ENCODE measurements at places on chromosomes 6 and 20.

DNA sequence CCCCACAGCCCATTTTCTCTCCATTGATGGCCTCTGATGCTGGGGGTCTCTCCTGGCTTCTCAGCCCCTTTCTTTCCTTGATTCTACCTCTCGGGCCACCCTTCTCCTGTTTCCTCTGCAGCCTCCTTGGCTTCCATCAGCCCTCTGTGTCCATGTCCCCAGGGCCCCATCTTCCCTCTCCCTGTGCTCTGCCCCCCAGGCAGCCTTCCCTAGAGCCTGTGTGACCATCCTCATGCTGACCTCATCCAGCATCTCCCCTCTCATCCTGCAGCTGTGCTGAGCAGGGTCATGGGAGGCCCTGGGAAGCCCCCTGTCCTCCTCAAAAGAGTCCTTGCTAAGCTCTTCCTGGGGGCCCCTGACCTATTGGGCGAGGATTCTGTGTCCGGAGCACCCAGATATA is 73.4 kb upstream of the NNAT start:
- no peak for DNase-seq

DNA sequence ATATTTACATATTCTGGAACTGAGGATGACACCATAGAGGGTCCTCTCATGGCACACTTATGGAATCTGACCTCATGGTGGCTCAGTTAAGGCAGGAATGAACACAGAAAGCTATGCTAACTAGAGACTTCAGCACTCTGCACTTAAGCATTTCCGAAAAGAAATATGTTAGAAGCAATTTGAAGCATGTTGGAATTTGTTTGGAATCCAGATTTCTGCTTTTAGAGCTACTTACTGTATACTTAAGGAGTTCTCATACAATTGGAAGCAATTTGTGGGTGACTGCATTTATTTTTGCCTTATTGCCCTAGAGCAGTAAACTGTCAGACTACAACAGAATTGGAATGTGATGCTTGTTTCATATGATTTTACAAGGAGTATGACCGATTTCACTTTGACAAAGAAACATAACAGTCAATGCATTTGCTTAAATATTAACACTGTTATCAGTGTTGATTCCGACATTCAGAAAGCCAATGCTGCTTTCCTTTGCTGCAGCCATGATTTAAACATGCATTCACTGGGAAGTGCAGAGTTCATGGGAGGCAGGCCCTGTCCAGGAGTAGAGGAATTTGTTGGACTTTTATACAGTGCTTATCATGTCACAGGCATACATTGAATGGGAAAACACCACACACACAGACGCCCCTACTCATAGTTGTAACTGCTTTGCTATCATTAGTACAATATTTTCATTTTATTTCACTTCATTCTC is 244.4 kb downstream of the SAMD5 start:
- no peak for DNase-seq

DNA sequence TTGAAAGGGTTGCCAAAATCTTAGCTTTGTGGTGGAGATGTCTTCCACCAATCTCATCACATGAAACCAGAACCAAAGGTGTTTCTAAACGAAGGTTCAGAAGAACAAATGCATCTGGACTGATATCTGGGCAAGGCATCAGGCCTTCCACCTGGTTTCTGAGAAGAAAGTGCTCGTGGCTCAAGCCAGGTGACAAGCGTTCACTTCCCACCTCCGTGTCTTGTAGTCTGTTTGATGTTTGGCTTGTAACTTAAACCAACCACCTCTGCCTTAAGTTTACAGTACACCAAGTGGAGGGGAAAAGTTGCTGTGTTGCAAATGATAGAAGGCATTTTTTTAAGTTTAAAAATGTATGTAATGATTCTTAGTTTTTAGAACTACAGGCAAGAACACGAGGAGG is 66.9 kb upstream of the MAP3K7 start:
- no peak for DNase-seq

DNA sequence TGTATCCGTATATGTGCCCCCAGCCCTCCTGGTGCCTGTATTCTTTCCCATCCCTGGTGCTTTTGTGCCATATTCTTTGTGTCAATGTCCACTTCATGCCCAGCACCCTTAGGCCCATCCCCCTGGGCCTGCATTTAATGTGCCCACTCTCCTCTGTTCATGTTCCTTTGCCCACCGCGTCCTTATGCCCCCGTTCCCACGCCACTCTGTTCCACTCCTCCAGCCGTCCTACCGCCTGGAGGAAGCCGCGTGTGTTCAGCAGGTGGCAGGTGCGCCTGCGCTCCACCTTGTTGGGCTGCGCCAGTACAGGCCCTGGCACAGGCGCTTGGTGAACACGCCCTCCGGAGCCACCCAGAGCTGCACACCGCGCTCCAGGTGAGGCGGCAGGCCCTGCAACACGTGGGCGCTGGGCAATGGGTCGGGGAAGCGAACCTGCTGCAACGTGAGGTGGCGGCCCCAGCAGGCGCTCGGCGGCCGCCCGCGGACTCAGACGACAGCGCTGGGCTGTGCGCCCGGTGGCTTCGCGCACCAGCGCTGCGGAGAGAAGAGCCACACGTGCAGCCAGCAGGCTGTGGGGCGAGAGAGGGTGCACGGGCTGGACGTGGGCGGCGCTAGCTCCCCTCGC is 4.0 kb upstream of the FOXS1 start:
- DNase-seq: no peak

DNA sequence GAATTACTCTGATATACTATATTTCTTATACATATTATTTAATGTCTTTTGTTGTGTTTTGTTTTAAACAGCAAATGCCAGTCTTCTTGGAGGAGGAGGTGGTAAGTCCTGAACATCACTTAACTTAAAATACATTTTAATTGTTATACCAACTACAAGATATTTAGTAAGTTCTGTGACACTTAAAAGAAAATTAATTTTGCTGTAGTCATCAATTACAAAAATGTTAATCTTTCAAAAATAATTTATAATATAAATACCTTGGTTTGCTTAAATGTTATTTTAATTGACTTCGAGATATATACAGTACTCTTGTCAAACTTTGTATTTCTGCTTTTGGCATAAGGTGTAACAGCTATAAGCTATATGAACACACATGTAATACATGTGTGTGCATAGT is 156.0 kb upstream of the FLRT3 start:
- DNase-seq: no peak

DNA sequence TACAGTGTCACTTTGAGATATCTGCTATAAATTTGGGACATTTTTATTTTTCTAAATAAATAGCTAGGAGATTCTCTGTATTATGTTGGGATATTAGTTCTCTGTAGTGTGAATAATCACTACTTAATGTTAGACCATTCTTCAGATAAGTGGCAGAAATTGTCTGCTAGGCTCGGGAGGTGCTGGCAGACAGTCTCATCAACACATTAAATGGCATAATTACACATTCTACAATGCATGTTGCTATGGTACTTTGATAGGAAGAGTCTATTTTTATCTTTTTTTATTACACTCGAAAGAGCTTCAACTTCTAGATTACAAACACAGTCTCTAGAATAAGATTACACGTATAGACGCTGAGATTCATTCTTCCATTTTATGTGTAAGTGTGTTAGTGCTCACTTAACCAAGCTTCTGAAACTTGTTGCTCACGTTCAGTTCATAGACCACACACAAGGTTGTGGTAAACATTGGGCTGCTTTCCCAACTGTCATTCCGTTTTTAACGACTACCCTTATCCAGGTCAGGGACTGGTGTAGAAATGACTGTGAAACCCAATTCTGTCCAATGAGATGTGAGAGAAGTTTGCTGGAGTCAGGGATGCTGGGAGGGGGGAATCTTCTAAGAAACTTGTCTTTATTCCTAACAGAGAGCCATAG is 78.6 kb downstream of the TPBG start:
- no peak for DNase-seq

- DNase-seq: no peak
These were observed 117.1 kb downstream of the TBXT start for GRCh38 chr6:166050559-166050958.

- DNase-seq: no peak
These were observed 25.8 kb downstream of the SERPINB9 start for GRCh38 chr6:2877057-2877882.

- DNase-seq: peak; percentile 98
These were observed at the start of gene SESN1 for GRCh38 chr6:109094416-109095035. Gene SESN1 (minus strand): TSS chr6:109094846. CDS start chr6:109094073, 773 bp downstream.

DNA sequence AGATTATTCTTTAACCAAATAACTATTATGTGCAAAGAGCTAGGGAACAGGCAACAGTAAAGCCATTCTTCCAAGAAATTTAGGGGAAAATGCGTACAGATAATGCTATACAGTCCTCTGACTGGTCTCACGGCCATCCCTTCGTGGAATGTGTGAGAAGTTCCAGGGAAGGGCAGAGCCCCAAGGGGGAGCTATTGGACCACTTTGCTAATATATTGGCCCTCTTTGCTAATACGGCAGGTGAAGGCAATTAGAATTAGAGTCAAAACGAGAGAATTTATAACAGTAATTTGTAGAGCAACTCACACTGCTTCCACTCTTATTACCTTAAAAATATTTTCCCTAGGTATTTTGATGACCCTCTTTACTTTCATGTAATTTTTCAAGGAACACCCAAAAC is 140.4 kb downstream of the IMPG1 start:
- no peak for DNase-seq

GRCh38 chr20:45318386-45318939 is 10.4 kb upstream of the MATN4 start:
- no peak for DNase-seq

DNA sequence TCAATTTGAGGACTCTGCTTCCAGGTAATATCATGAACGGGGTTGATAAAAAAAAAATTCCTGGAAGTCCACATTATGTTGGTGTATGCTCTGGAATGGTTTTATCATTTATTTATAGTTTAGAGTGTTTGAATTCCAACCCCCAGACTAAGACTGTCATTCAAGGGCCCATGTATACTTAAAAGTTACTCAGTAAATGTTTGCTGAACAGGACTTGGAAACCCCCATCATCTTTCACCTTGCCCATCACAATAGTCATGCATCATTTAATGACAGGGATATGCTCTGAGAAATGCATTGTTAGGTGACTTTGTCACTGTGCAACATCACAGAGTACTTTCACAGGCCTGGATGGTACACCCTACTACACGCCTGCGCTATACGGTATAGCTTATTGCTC is 104.8 kb downstream of the ATXN1 start:
- no peak for DNase-seq

DNA sequence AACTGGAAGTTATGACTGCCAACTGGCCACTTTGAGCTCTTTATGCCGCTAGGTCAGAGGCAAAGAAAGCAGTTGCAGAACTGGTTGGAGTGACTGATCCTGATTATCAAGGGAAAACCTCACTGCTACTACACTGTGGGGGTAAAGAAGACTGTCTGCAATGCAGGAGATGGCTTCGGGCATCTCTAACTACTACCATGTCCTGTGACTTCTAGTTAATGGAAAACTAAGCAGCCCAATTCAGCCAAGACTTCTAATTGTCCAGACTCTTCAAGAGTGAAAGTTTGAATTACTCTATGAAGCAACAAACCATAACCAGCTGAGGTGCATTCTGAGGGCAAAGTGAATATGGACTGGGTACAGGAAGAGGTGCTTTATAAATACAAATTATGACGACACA is 773.6 kb upstream of the SLC35B3 start:
- no peak for DNase-seq

- no peak for DNase-seq
These were observed 69.5 kb downstream of the TTLL2 start for GRCh38 chr6:167394339-167394738.

GRCh38 chr20:58597249-58597891 is 53.7 kb upstream of the STX16 start:
- no peak for DNase-seq

GRCh38 chr6:35030099-35030498 is 111.0 kb downstream of the TCP11 start:
- no peak for DNase-seq

DNA sequence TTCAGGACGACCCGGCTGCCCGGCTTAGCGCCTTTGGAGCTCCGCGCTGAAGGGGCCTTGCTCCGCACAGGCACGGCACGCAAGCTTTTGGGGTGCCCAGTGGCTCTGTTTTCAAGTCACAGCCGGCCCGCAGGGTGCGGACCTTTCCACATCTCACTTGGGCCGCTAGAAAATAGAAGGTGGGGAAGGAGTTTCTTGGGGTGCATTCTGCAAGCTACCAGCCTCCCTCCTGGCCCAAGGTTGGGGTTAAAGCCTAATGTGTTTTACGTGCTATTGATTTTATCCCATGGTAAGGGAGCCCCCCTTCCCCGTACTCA is 561 bp downstream of the KAT14 start:
- DNase-seq: no peak

DNA sequence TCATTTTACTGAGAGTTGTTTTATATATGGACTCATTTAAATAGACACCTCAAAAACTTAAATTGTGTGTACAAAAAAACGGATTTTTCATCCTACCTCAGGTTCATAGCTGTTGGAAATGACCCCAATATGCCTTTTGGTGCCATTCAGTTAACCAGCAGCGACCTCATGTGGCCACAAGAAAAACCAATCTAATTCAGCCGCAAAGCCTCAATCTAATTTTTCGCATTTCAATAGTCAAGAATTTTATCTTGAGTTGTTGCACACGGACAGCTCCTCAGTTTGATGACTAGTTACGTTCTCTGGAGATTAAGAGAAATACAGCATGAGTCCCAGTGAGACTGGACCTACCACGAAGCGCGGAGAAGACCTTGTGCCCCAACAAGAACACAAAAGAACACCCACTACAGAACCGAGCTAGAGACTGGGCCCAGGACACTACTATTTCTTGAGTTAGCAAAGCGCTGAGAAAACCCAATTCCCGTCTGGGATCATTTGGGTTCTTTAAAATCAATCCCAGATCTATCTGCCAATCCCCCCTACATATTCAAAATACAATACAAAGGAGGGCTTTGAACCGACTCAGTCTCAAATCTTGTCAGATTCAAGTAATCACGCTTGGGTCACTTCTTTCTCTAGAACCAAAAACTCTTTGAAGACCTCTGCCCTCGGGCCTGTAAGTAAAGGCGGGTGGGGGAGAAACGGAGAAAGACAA is 1.1 kb downstream of the TCP11 start:
- peak; percentile 53 for DNase-seq

GRCh38 chr6:109456710-109457561 is 1.4 kb upstream of the MICAL1 start:
- DNase-seq: no peak

DNA sequence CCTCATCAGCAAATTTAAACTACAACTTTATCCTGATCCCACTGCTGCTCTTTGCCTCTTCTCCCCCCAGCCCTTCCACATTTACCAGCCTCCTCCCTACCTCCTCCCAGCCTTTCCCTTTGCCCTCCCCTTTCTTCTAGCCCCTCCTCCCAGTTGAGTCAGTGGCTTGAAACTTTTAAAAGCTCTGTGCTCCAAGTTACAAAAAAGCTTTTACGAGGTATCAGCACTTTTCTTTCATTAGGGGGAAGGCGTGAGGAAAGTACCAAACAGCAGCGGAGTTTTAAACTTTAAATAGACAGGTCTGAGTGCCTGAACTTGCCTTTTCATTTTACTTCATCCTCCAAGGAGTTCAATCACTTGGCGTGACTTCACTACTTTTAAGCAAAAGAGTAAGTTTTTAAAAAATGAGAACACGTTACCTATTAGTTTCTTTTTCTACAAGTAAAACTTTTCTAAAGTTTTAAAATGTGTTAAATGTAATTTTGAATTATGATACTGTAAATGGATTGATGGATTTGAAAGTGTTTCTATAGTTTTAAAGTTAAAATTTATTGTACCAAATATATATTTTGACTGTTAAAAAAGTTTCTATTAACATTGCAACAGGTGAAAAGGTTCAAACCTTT is at the start of gene GJA1:
Gene GJA1 (plus strand): TSS at position 203 of the 626 bp plus-strand sequence. CDS start 11,202 bp downstream, outside the sequence.
- peak; percentile 80 for DNase-seq

All from fibroblast of skin of left quadriceps (primary cell).